ENCODE measurements at places on chromosomes 2 and 18.

GRCh38 chr2:150729495-150729955 lies 242.1 kb upstream of the RND3 start:
- DNase-seq: peak; percentile 54

DNA sequence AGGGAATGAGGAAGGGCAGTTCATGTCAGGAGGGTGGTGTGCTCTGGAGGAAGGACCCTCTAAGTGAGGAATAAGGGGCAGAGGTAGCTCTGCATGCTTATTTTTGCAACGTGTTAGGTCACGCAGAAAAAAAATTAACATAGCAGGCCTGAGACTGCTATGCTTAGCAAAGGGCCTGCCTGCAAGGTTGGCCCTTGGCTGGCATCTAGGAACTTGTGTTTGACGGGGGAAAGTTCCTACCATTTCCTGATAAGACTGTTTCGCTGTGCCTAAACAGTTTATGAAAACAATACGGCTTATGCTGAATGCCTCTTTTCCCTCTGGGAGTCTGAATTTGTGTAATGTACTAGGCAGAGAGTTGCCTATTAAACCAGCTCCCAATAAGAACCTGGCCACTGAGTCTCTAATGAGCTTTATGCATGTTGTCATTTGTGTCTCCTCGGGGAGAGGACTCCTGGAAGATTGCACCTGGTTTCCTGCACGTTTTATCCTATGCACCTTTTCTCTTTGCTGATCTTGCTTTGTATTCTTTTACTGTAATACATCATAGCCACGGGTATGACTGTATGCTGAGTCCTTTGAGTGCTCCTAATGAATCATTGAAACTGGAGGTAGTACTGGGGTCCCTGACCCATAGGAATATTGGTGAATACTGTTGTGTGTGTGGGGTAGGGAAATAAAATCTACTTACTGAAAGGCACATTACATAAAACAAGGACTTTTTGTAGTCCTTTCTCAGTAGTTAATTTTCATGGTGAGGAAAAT lies 169.0 kb downstream of the PRPF40A start:
- DNase-seq: peak; percentile 34

DNA sequence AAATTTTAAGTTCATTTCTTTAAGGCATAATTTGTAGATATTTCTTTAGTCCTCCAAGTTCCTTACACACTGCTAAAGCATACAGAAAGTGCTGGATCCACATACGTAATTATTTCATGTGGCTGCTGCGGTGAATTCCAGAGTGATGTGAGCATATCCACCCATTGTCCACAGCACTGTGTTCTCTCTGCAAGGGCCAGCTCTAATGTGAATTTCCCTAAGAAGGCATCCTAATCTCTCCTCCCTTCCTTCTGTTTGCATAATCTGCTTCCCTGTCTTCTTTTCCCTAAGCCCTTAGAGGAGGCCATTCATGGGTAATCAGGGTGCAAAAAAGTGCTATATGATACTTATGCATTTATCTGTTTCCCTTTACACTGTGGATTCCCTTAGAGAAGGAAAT lies 57.2 kb downstream of the COBLL1 start:
- peak; percentile 97 for DNase-seq

- no peak for DNase-seq
Measured at GRCh38 chr2:37934591-37935513, 9.8 kb downstream of the RMDN2 start.

DNA sequence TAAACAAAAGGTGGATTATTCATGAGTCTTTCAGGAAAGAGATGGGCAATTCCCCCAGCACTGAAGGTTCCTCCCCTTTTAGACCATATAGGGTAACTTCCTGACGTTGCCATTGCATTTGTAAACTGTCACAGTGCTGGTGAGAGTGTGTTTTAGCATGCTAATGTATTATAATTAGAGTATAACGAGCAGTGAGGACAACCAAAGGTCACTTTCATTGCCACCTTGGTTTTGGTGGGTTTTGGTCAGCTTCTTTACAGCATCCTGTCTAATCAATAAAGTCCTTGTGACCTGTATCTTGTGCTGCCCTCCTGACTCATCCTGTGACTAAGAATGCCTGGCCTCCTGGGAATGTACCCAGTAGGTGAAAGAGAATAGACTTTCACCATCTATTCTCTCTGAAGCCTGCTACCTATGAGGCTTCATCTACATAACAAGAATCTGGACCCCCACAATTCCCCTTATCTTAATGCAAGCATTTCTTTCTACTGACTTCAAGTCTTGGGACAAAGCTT lies 148.7 kb downstream of the CABLES1 start:
- DNase-seq: peak; percentile 66

- no peak for DNase-seq
Measured at GRCh38 chr2:219555956-219556355, 12.1 kb downstream of the TMEM198 start.

GRCh38 chr2:172120118-172120517 lies 17.4 kb upstream of the DLX2 start:
- no peak for DNase-seq

DNA sequence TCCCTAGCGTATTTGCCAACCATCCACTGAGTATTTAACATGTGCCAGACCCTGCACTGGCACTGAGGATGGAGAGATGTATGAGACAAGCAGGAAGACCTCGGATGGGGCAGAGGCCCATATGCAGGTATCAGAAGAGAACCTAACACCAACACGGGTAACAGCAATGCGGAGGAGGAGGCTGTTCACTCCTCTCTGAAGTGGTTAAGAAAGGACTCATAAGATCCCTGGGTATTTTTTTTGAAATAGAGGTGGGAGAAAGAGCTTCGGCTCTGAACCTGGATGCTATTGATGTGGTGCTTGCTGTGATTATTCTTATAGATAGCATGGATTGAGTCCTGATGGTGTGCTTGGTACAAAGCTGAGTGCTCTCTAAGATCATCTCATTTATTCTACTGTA lies 418.3 kb downstream of the LPIN1 start:
- DNase-seq: no peak
